ELF-1 (cell line): ENCODE measurements at places on chromosomes 5 and 9.

GRCh38 chr5:149636191-149636860 is 55.0 kb downstream of the ARHGEF37 start:
- DNase-seq: no peak

GRCh38 chr5:142830241-142831008 is 60.2 kb downstream of the ARHGAP26 start:
- no peak for DNase-seq

DNA sequence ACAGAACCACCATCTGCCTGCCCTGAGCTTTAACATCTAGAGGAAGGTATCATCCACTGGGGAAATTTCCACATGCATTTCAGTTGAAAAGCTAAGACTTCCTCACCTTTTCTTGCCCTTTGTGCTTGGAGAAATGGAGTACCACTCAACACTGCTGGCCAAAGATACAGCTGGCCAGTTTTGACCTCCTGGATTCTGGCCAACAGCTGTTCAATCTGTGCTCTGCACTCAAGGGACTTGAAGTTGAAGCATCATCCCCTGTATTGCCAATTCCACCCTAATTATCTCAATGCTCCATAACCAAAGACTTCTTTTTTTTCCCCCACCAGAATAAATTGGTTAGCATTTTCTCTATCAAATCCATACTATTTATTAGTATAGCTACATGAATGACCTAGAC is 70.4 kb upstream of the PRDM9 start:
- DNase-seq: no peak

DNA sequence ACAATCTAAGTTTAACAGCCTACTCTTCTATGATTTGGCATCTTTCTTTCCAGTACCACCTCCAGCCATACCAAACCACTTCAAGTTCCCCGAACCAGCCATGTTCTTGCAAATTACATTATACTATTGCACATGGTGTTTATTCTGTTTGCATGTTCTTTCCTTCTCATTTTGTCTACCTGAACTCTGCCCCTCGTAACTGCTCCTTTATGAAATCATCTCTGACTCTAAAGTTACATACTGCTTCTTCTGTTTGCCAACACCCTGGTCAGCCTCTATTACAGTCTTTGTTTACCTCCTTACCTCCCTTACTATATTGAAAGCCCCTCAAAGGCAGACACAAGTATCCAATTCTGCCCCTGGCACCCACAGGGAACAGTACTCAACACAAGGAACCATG is 6.0 kb downstream of the PPP6C start:
- no peak for DNase-seq

- DNase-seq: no peak
Observed at GRCh38 chr5:76576450-76576849, 46.8 kb downstream of the F2RL2 start.

DNA sequence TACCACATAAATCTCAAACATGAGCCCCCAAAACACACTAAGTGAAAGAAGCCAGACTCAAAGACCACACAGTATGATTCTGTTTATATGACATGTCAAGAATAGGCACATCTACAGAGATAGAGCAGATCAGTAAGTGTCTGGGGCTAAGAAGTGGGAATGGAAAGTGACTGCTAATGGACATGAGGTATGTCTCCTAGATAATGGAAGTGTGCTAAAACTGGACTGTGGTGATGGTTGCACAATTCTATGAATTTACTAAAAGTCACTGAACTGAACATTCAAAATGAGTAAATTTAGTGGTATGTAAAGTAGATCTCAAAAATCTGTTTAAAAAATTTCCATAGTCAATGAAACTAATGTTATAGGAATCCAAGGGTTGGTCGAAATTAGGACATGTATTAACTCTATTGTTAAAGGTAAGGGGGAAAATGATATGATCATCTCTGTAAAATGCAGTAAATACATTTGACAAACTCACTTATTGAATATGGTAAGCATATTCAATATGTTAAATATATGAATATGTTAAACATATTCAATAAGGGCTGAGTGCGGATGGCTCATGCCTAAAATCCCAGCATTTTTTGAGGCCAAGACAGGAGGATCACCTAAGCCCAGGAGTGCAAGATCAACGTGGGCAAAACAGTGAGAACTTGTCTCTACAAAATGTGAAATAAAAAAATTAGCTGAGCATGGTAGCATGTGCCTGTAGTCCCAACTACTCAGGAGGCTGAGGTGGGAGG is 51.7 kb downstream of the NUP155 start:
- no peak for DNase-seq

DNA sequence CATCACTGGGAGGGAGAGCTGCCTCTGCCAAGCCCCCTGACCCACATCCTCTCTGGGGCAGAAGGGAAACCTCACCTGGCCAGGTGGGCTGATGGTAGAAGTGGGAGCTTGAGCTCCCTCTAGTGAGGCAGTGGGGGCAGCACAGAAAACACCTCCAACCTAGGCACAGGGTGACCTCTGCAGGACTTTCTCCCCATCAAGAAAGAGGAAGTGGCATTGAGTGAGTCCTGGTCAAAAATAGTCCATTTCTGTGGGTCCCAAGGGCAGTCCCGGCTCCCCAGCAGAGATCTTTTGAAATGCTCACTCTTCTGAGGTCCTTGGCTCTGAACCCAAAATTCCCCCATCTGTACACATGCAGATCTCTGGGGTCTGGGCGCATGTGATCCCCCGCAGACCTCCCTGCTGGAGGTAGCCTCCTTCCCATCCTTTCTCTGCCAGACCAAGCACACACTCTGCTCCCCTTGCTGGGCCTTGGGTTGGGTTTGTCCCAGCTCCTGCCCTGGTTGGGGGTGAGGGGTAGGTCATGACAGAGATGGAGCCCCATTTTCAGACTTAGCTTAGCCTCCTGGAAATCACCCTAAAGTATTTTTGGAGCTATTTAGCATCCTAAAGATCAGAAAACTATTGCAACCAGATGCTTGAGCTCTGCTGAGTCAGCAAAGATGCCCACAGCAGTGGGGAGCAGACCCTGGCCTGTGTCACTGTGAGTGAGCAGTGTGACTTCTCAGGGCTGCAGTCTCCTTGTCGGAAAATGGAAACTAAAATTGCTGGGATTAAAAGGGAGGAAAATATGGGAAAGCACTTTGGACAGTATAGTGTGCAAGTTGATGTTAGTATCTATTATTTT is 41.6 kb upstream of the LCP2 start:
- DNase-seq: peak; percentile 76

DNA sequence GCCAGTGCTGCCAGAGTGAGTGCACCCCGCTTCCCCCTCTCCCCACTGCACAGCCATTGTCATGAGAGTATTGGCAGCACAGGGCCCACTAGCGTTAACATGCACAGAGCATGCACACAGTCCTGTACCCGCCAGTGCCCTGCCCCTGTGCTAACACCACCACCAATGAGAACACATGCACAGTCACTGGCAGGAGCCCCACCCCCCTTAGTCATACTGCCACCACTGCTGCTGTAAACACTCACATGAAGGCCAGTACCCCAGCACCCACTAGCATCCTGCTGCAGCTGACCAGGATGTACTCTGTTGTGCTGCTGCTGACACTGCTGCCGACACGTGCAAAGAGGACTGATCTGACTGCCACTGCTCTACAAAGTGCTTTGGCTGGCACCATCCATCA is 19.5 kb upstream of the RANBP6 start:
- no peak for DNase-seq

GRCh38 chr9:78130004-78130403 is 98.4 kb upstream of the GNAQ start:
- DNase-seq: peak; percentile 48

DNA sequence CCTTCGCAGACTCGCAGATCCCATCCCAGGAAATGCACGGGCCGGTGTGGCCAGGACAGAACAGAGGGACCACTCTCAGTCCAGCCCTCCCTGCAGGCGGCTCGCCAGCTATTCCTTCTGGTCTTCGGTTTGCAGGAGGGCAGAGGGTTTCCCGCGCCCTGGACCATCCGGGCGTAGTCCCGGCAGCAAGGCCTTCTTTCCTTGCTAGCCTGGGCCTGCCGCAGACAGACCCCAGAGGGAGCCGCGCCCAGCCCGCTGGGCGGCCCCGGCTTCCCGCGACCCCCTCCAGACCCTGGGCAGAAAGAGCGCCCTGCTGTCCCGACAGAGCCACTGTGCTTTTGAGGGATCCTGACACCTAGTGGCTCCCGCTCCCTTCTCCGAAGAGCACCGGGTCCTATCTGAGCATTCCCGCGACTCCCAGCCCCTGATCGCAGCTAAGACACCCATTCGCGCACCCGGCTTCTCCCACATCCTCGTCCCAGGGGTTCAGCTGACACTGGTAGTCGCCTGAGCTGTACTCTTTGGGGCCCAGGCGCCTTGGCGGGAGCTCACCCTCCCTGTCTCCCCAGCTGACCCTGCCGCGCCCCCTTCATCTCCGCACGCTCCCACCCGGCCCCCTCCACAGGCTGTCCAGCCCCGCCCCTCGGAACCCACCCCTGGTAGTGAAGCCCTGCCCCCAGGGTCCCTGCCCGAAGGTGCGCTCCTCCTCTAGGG is 1.1 kb downstream of the CFAP90 start:
- DNase-seq: peak; percentile 79

- no peak for DNase-seq
Observed at GRCh38 chr5:167763772-167764171, 527.7 kb upstream of the WWC1 start.

- no peak for DNase-seq
Observed at GRCh38 chr5:174288439-174288838, 242.9 kb downstream of the NSG2 start.

- no peak for DNase-seq
Observed at GRCh38 chr9:86685556-86685955, 261.8 kb downstream of the GAS1 start.
